ENCODE measurements at places on chromosomes 16 and 17.

DNA sequence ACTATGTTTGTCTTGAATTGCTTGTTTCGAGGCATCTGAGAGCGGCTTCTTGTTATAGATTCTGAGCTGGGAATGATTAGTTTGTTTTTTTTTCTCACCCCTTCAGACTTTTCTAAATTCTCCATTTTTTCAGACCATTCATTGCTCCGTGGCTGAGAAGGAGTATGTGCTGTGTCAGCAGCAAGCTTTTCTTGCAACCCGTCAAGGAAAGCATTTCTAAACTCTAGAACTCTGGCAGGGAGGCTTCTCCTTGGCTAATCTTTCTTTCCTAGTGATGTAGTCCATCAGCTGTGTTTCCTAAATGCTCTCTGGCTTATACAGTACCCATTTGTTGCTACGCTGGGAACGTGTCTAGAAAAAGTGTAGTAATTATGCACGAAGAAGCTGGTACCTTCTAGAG lies 133.5 kb downstream of the FTO start:
- no peak for DNase-seq

- no peak for DNase-seq
Measured at GRCh38 chr16:57427824-57428223, 19.4 kb downstream of the CIAPIN1 start.

DNA sequence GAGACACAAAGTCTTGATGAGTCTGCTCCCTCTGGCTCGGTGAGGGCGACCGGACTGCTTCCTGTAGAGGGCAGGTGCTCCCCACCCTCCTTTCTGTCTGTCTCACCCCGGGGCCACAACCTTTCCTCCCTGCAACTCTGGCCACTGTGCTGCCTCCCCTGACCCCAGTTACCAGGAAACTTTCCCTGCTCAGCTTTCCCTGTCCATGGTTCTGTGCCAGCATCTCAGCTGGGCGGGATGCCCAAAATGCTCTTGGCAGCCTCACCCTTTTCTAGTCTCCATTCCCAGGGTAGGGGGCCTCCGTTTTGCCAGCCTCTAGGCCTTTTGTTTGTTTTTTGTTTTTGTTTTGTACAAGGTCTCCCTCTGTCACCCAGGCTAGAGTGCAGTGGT lies 1.4 kb downstream of the PLD2 start:
- DNase-seq = peak; percentile 11

- DNase-seq = no peak
Measured at GRCh38 chr17:7196651-7197401, 17.7 kb upstream of the ASGR1 start.

- DNase-seq = peak; percentile 77
Measured at GRCh38 chr17:17890773-17891759, 54.3 kb upstream of the SREBF1 start.

Data from cardiac muscle cell (in vitro differentiated cells and primary cell).